ENCODE measurements at places on chromosomes 7 and 10.

DNA sequence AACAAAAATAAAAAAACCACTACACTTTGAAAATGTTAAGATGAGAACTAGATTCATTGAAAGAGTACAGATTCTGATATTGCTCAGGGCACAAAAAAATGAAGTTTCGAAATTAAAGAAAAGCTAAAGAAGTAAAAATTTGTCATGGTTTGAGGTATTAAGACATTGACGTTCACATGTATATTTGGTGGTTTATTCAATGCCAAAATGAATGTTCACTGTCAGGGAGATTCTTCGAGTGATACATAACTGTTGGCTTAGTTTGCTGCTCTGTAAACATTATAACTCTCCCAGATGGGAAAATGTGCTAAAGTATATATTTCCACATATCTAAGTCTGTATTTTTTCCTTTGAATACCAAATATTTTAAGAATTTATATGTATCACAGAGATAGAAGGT, 345.0 kb downstream of the SEMA3D start:
- DNase-seq = no peak

GRCh38 chr10:47400786-47401185, 16.7 kb upstream of the ZNF488 start:
- DNase-seq = no peak

DNA sequence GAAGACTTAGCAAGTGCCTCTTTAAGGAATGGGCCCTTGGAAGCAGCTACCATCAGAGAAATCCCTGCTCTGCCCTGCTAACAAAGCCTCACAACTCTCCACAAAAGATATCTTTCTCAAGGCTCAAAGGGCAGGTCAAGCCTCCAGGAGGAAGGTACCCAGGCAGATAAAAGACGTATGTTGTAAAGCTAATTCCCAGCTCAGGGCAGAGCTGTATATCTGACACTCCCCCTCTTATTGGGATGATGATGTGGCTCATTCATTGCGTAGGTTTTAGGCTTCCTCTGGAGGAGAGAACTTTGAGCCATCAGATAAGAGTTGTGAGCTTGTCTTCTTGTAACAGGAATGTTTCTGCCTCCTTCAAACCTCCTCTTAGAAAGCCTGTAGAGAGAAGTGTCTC, 145.4 kb downstream of the CALN1 start:
- no peak for DNase-seq

DNA sequence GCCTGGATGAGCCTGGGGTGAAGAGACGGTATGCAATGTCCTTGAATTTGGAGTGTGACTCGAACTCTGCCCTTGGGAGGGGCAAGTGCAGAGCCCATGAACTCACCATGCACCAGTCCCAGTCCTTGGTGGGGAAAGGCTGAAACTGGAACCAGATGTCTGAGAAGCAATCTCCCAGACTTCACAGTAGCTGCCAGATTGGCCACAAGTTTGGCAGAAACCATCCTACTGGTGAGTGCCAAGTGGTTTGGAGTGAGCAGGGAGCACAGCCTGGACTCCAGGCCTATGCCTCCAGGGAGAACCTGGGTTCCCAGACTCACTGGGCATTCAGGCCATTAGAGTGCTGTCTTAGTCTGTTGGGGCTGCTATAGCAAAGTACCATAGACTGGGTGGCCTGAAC, 99.6 kb upstream of the LYZL1 start:
- no peak for DNase-seq

DNA sequence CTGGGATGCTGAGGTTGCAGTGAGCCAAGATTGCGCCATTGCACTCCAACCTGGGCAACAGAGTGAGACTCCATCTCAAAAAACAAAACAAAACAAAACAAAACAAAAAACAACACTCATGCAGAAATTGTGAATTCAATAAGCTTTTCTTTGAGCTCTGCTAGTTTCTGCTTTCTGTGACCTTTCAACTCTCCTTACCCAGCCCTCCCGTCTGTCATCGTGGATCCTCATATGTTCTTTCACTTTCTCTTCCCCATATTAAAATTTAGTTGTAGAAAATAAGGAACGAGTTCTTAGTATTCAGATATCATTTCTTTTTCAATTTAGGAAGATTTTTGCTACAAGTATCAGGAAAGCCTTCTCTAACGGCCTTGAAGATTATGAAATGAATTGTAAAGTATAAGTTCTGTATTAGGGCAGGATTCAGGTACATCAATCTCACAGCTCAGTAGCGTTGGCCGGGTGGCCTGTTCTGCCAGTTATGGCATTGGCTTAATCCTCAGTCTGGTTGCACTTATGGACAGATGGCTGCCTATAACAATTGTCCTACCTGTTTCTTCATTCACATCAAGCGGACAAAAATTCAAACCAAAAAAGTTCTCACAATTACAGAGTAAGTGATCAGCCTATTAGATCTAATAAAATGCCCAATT, 1167.0 kb downstream of the SORCS3 start:
- DNase-seq = no peak

- no peak for DNase-seq
These were observed 12.5 kb upstream of the PFKP start for GRCh38 chr10:3054851-3055199.

GRCh38 chr10:129090618-129091366, 376.2 kb upstream of the MGMT start:
- no peak for DNase-seq

DNA sequence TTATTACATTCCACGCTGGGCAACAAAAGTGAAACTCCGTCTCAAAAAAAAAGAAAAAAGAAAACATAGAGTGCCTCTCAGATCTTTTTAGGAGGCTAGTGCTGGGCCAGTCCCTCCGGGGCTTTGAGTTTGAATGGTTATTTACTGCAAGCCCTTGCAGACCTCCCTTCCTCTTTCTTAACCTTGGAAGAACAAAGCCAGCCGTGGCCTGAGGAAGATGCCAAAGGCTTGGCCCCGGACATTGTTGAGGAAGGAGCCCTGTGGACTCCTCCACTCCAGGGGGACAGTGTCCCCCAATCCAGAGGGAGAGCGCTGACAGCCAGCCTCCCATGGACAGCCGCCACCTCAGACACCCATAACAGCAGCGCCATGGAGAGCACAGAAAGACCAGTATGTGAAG, 5.0 kb downstream of the TSPAN33 start:
- no peak for DNase-seq

DNA sequence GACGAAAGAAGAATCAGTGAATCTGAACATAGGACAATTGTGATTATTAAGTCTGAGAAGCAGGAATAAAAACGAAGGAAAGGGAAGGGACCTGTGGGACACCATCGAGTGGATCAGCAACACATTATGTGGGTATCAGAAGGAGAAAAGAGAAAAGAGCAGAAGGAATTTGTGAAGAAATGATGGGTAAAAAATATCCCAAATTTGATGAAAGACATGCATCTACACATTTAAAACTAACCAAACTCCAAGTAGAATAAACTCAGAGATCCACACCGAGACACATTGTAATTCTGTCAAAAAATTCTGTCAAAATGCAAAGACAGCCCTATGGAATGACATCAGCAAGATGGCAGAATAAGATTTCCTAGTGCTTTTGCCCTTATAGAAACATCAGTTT, 171.1 kb downstream of the ITGB1 start:
- no peak for DNase-seq

DNA sequence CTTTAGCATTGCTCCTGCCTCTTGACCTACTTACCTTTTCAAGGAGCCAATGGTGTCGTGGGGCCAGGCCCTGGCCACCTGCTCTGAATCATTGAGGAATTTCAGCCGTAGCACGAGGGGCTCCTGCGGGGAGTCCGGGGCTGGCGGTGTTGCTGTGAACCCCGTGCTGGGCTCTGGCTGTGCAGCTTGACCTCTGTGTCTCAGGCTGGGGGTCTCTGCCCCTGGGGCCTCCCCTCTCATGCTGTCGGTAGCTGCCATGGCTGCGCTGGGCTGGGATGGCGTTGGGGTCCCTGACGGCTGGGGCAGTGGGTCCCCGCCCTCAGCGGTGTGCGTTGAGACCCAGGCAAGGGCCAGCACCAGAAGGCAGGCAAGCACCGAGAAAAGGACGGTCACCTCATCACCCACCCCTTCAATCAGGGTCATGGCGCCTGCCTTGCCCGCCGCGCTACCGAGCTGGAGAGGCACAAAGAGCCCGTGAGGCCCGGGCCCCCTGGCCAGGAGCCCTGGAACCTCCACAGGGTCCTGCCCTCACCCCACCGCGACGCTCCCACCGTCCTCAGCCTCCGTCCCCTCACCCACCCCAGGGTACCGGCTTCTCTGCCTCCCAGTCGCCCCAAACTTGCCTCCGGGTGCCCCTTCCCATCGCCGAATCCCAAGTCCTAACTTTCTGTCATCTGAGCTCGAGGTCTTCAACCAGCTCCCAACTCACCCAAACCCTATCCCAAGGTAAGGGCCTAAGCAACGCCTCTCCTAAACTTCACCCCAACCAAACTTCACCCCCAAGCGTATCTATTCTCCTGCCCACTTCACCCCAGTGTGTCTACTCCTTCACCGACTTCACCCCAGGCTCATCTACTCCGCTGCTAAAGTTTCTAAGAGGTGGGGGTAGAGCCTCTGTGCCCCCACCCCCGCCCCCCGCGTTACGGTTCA, 887 bp downstream of the TMUB1 start:
- DNase-seq = no peak

DNA sequence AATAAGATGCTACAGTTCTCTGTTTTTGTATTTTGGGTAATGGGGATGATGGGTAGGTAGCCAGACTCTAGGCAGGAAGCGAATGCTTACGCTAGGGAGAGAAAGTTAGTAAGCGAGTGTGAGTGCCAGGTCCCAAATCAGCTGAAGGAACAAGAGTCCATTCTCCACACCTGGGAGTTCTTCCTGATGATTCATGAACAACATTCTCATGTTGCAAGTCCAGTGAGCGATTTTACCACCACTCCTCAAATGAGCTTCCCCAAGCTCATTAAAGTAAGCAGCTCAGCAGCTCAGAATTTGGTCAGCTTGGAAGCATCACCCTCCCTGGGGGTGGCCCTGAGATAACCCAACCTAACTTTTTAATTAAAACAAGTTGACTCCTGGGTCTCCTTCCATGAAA, 27.3 kb downstream of the SH3PXD2A start:
- no peak for DNase-seq

DNA sequence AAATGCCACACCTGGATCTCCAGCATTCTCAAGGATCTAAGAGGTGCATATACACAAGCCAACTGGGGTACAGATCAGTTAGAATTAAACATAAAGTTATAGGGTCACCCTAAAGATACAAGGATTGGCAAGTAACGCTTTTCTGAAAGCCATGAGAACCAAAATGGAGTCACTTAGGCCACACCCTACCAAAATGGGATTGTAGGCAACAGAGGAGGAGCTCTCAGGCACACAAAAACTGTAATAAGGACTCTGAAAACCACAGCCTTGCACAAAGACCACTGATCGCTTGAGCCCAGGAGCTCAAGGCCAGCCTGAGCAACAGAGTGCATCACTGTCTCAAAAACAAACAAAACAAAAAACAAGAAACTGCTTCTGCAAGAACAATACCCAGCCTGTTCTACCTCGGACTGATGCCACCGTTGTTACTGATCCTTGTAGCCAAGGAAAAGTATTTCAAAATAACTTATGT, 35.5 kb downstream of the SVOPL start:
- DNase-seq = no peak

DNA sequence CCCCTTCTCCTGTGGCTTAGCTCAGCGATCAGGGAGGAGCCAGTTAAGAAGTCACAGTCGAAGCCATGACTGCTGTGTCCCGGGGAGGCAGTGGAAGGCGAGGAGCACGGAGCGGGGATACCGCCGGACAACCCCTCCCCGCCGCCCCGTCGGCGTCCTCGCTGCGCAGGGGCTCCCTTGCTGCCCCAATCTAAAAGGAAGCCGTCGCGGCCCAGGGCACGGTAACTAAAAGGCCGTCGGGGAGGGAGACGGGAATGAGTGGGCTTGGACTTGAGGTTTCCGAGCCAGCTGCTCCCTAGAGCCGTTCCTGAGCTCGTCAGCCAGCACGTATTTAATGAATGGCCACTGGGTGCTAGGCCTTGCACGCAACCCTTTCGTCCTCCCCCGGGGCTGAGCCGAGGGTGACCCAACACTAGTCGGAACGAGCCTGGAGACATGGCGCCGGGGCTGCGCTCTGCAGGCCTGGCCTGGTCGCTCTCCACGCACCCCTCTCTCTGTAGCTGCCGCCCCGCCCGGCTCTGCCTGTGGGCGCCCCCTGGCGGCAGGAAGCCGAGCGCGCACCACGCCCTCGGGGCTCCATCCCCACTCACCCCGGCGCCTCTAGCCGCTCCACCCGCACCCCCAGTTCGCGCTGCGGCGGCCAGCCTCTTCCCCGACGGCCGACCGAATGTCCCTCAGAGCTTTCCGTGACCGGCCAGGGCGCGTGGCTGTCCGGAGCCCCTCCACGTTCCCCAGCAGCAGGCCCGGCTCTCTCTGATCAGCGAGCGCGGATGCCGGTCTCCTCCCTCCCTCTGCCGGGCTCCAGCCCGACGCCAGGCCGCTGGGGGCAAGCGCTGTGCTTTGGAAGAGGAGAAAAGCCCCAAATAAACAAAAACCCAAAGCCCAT, 29.3 kb upstream of the KCNK18 start:
- peak; percentile 50 for DNase-seq

DNA sequence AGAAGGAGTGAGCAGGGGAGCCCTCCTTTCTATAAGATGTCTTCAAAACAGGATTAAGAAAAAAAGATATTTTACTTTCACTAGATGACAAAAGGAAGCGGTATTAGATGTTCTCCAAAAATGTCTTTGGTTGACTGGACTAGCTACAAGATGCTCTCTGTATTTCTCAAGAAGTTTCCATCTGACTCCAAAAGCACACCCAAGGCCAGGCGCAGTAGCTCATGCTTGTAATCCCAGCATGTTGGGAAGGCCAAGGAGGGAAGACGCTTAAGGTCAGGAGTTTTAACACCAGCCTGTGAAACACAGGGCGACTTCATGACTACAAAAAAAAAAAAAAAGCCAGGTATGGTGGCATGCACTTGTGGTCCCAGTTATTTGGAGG, 84.5 kb downstream of the PIP4K2A start:
- no peak for DNase-seq

DNA sequence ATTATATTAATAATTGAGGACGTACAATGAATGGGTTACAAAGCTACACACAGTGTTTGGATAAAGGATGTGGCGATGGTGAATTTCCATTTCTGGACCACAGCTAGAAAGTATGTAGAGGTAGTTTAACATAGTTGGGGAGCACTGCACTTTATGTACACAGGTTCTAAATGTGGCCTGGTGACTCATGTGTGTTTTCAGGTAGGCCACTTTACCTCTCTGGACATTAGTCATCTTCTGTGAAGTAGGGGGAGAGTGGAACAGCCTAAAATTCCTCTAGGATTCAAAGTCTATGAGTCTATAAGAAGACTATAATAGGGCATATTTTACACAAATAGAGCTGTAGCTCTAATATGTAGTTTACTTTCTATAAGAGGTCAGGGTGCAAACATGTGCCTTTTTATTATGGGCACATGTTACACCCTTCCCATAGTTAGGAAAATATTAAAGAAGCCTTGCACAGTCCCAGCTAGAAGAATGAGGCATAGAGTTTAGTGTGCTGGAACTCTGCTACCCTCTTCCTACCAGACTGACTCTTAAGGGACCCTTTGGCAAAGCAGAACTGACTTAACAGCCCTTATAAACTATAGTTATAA, 594.9 kb downstream of the LRMDA start:
- no peak for DNase-seq

- DNase-seq = no peak
These were observed 14.2 kb upstream of the MTPN start for GRCh38 chr7:135991322-135991721.

Data from effector CD4-positive, alpha-beta T cell (primary cell).